ENCODE measurements at places on chromosomes 16 and 17. TPM values are rescaled to one million over a fixed set of nuclear protein-coding genes. Genes with fewer than 3 reads are reported as not detected.

DNA sequence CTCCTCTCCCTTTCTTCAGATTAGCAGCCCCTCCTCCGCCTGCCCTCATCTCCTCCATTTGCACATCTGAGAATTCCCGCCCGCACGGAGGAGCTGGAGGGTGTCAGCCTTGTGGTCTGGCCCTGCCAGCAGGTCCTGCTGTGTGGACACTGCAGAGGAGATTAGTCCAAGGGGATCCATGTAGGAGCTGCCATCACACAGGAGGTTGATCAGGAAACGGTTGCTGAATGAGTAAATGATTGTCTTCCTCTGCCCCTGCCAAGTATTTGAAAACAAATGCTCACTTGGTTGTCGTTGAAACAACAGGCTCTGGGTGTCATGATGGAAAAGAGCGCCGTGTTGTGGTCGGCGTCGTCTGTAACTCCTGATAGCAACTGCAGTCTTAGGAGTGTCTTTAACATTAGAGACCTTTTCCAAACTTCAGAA lies 63.8 kb upstream of the CHMP6 start:
- peaks cover 5% of the 10 kb centered on the region for H3K4me1 ChIP-seq
- no peak overlapping the region for H3K27ac ChIP-seq
- peaks cover 25% of the 10 kb centered on the region for H3K27me3 ChIP-seq
- no peak overlapping the region for H3K4me3 ChIP-seq
- peaks cover 29% of the 10 kb centered on the region for H3K36me3 ChIP-seq

The GALR2 gene
- not detected for total RNA-seq

GRCh38 chr17:19796457-19796856 lies 48.4 kb upstream of the ALDH3A1 start:
- DNase-seq = no peak
- no peaks in the 10 kb centered on the region for H3K4me1 ChIP-seq
- H3K27me3 ChIP-seq = no peaks in the 10 kb centered on the region
- no peak overlapping the region for H3K27ac ChIP-seq
- H3K4me3 ChIP-seq = peak overlapping the region; percentile 75

- H3K36me3 ChIP-seq = no peaks in the 10 kb centered on the region
- no peaks in the 10 kb centered on the region for H3K27me3 ChIP-seq
- H3K4me1 ChIP-seq = no peaks in the 10 kb centered on the region
- H3K4me3 ChIP-seq = no peak overlapping the region
- DNase-seq = peak; percentile 72
- H3K27ac ChIP-seq = no peak overlapping the region
Observed at GRCh38 chr17:31595076-31595475, 203.6 kb downstream of the RAB11FIP4 start.

The WNK4 gene
- total RNA-seq = 3.3 TPM

GRCh38 chr16:69880640-69881133 lies 70.4 kb upstream of the CLEC18A start:
- H3K27me3 ChIP-seq = no peaks in the 10 kb centered on the region
- no peak for DNase-seq
- H3K36me3 ChIP-seq = peaks cover 21% of the 10 kb centered on the region
- H3K4me1 ChIP-seq = no peaks in the 10 kb centered on the region
